Activated T-cell treated with anti-CD3 and anti-CD28 coated beads, Interleukin-2, amount 50 U/mL, for 24 hours (primary cell): ENCODE measurements at places on chromosomes 2 and 18.

GRCh38 chr18:48819276-48819675 lies 131.5 kb downstream of the SMAD7 start:
- peak; percentile 28 for DNase-seq

DNA sequence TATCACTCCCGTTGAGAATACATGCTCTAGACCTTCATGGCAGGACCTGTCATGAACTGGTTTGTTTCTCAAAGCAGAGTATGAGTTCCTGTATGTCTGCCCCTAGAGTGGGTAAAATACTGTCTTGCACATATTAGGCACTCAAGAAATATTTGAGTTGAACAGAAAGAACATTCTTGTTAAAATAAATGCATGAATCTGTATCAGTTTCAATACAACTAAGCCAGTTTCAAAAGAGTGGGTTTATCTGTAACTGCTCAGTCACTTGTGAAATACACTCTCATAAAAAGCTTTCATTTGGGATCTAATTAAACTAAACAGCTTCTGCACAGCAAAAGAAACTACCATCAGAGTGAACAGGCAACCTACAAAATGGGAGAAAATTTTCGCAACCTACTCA lies 69.2 kb downstream of the RFTN2 start:
- DNase-seq: no peak

GRCh38 chr18:48943736-48944527 lies 6.8 kb downstream of the SMAD7 start:
- DNase-seq: no peak

DNA sequence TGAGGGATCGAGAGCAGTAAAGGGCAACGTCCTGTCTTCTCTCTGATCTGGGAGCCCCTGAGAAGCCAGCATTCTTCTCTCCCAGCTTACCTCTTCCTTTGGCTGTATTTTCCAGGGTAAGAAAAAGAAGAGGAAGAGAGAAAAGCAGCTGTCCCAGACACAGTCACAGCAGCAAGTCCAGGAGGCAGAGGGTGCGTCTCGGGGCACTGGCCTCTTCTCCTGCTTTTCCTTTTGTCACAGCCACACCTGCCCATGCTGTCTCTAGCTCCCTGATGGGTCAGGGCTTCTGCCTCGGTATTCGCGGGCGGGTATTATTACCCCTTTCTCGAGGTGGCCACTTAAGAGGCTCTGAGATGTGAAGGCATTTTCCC lies 20.3 kb downstream of the TGOLN2 start:
- DNase-seq: no peak

- DNase-seq: no peak
Observed at GRCh38 chr2:223762853-223763252, 74.5 kb downstream of the AP1S3 start.

DNA sequence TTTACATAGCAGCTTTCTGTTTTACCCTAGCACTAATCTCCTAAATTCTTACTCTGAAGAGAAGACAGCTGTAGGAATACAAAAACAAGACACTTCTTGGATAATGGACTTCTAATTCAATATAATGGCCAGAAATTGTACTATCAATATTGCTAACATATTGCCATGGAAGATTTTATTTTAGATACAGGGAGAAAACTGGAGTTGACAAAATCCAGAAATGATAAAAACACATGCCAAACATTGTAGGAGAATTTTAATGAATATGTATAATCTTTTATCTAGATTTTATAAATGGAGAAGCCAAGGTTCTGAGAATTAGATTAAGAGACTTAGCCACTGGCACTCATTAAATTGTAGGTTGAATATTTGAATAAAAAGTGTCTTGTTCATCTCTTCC lies 1838.8 kb upstream of the LRRTM1 start:
- DNase-seq: no peak

GRCh38 chr2:42185220-42185921 lies 16.2 kb downstream of the EML4 start:
- no peak for DNase-seq

- no peak for DNase-seq
Observed at GRCh38 chr2:16900405-16901025, 234.9 kb upstream of the CYRIA start.
